Hippocampal formation (tissue), 2 donors: ENCODE measurements at places on chromosomes 5 and 9.

DNA sequence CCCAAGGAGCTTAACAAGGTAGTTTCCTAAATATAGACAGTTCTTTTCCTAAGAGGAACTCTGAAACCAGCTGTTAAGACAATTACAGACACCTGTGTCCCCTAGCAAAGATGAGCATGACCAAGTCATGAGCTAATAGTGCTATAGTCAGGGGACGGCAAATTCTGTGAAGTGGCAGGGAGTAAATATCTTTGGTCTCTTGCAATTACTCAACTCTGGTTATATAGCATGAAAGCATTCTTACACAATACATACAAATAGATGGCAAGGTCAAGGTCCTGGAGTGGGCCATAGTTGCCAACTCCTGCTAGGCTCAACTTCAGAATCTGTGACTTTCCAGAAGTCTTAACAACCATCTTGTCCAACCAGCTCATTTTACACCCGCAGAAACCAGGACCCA, 103.7 kb downstream of the RFK start:
- DNase-seq, result no peak

GRCh38 chr5:170028124-170028523, 47.8 kb upstream of the INSYN2B start:
- DNase-seq, result no peak

GRCh38 chr9:98801969-98802371, 5.5 kb upstream of the GALNT12 start:
- DNase-seq, result no peak

DNA sequence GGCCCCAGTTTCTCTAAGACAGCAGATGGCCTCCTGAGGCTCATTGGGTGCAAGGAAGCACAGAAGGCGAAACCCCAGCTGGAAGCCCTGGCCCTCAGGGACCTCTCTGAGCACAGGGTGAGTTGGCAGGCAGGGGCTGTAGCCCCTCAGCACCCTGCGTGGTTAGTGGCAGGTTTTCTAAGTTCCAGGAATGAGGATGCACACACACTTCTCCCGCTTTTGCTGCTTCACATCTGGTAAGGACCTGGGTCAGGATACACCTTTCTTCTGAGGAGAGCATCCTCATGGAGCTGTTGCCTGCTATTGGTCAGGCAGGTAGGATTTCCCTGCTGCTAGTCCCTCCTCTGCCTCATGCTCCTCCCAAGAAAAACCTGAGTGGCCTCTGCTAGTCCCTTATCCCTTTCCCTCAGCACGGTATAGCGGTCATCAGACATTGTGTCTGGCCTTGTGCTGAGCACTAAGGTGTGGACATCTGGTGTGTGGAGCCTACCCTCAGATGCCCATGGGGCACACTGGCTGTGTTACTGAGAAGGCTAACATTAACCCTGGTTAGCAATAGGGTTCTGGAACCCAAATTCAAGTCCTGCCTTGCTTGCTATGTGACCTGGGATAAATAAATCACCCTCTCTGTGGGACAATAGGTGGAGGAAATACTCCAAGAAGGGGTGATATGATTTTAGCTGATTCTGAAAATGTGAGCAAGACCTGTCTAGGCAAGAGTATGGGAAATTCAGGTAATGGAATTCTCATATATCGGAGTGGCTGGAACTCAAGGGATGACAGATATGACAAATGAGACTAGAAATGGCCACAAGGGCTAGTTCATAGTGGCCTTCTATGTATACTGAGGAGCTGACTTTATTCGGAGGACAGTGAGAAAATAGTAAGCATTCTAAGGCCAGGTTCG, 1.6 kb downstream of the SLC22A4 start:
- DNase-seq, result no peak

GRCh38 chr5:17910318-17910717, 276.1 kb downstream of the TAF11L14 start:
- DNase-seq, result no peak

DNA sequence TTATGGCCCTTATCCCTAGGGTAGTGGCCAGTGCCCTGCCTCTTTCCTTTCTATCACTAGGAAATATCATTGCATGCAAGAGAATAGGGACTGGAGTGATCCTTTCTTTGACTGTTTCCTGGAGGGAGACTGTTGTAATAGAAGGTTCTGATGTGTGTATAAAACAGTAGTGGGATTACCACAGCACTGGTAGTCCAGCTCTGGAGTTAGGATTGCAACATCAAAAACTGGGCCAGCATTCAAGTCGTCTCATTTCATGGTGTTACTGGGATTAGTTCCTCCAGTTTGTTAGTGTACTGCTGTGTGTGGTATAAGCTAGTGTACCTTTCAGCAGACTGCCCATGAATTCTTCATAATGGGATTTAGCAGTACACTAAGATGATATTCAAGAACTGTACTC, 45.8 kb downstream of the KIAA1958 start:
- DNase-seq, result no peak
